ENCODE measurements at places on chromosomes 2 and 18.

- no peaks in the 10 kb centered on the region for H3K36me3 ChIP-seq
- no peak overlapping the region for H3K4me3 ChIP-seq
- no peaks in the 10 kb centered on the region for H3K4me1 ChIP-seq
- no peak for DNase-seq
Measured at GRCh38 chr2:33978471-33978870, 379.4 kb upstream of the FAM98A start.

GRCh38 chr2:72781480-72781879, 44.4 kb downstream of the EXOC6B start:
- no peaks in the 10 kb centered on the region for H3K27me3 ChIP-seq
- DNase-seq = no peak
- H3K4me3 ChIP-seq = no peak overlapping the region
- H3K27ac ChIP-seq = no peak overlapping the region
- H3K36me3 ChIP-seq = peaks cover 5% of the 10 kb centered on the region

DNA sequence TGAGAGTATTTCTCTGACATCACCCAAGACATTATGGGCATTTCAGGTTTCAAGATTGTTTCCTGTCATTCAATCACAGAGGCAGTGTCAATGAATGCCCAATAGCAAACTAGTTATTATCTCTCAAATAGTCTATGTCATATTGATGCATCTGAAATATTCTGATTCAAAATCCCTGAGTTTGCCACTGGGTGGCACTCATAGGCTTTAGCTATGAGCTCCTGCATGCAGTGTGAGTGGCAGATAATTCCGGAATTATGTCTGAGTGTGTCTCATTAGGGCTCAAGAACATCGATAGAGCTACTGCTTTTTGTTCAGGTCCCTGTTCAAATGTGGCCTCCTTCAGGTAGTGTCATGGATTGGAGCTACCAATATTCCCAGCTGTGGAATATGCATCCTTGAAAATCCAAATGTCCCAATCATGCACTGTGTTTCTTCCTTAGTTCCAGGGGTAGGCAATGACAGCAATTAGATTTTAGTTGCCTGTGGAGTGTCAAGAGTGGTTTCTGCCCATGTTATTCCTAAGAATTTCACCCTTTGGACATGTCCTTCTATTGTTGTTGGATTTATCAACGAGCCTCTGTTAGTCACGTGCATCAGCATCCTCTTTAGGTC, 7.8 kb upstream of the OR6B3 start:
- DNase-seq = no peak
- no peaks in the 10 kb centered on the region for H3K4me1 ChIP-seq
- H3K36me3 ChIP-seq = no peaks in the 10 kb centered on the region

GRCh38 chr2:150142561-150142960, 344.9 kb downstream of the RND3 start:
- H3K4me1 ChIP-seq = no peaks in the 10 kb centered on the region
- no peak overlapping the region for H3K27ac ChIP-seq
- no peak overlapping the region for H3K4me3 ChIP-seq
- H3K36me3 ChIP-seq = no peaks in the 10 kb centered on the region

DNA sequence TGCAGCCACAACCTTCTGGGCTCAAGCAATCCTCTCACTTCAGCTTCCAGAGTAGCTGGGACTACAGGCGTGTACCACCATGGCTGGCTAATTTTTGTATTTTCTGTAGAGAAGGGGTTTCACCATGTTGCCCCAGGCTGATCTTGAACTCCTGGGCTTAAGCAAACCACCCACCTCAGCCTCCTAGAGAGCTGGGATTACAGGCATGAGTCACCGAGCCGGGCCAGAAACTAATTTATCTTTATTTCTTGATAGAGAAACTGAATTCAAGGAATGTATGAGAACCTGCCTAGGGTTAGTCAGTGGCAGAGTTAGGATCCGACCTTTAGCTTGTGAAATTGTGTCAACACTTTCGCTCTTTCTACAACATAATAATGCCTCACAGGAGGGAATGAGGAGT, 19.3 kb upstream of the ITGAV start:
- DNase-seq = no peak
- no peak overlapping the region for H3K27ac ChIP-seq
- no peak overlapping the region for H3K4me3 ChIP-seq
- H3K36me3 ChIP-seq = no peaks in the 10 kb centered on the region
- H3K27me3 ChIP-seq = no peaks in the 10 kb centered on the region
- no peaks in the 10 kb centered on the region for H3K4me1 ChIP-seq
